ENCODE measurements at places on chromosomes 13 and 19.

- no peak for DNase-seq
Measured at GRCh38 chr19:50647879-50648615, 1.2 kb upstream of the C19orf81 start.

DNA sequence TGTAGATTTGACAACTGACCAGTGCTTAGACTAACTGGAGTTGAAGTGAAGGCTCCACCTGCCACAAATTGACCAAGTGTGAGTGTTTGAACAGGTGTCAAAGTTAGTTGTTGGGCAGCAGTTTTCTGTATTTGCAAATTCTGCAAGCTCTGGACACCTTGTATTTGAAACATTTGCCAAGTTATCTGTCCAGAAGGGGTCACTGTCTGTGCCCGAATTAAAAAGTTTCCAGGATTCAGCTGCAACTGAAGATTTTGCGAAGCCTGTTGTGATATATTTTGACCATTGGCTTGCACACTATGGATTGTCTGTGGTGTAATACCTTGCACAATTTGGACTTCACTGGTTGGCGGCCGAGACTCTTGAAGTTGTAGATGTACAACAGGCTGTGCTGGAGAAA is 1690.7 kb downstream of the SLITRK5 start:
- DNase-seq = no peak

GRCh38 chr13:91236182-91236581 is 111.3 kb upstream of the MIR17HG start:
- no peak for DNase-seq

DNA sequence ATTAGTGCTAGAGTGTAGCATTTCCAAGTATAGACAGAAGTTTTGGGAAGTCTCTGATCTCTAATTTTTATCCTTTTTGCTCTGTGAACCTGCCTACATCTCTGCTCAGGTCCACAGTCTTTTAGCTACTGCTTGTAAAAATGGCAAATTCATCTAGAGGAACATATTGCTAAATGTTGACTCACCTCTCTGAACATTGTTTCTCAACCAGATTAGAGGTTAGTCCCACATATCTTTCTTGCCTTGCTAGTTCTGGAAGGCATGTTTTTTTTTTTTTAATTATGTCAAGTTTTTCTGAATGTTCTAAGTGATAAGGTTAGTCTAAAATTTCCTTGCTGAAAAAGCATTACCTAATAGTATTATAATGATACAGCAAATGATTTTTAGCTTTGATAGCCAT is 2889.6 kb upstream of the PCDH20 start:
- DNase-seq = no peak

- no peak for DNase-seq
Measured at GRCh38 chr13:97121894-97122293, 100.2 kb upstream of the MBNL2 start.

- DNase-seq = no peak
Measured at GRCh38 chr13:23599083-23599925, 29.1 kb downstream of the TNFRSF19 start.

DNA sequence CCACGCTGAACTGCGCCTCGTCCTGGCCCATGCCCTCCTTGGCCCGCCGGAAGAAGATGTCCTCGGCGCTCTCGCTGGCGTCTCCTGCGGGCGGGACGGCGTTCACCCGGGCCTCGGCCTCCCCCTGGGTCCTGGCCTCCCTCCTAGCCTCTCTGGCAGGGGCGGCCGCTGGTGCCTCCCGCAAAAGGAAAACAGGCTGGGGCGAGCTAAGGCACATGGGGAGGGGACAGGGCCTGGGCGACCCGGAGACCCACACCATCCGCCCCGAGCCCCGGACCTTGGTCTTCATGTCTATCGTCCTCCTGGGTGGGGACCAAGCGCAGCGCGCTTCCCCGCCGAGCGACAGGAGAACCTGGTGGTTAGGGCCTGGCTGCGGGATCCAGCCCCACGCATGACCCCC is 5.7 kb upstream of the TBXA2R start:
- DNase-seq = no peak

DNA sequence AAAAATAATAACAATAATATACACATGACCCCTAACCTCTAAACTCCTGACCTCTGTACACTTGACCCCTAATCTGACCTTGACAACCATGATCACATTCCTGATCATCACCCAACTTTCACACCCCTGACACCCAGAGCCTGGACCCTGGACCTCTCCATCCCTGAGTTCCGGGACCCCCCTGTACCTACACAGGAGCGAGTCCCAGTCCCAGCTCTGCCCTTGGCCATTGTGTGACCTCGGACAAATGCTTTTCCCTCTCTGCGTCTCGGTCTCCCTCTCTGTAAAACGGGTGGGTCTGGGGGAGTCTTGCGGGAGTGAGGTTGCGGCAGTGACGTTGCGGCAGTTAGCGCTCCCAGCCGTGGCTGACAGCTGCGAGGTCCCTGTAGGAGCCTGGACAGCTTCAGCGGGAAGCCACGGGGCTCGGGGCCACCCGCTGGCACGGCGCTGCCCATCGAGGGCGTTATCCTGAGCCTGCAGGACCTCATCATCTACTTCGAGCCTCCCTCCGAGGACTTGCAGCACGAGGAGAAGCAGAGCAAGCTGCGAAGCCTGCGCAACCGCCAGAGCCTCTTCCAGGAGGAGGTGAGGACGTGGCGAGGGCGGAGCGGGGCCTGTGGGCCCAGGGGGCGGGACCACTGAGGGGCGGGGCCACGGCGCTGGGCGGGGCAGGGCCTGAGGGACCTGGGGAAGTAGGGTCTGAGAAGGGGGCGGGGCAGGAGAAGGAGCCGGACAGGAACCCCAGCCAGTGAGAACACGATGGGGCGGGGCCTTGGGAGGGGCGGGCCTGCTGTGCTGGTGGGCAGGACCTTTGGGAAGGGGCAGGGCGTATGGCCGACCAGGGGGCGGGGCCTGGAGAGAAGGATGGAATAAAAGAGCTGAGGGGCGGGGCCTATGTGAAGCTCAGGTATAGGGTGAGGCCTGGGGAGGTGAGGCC is 19.2 kb downstream of the RYR1 start:
- DNase-seq = no peak

- no peak for DNase-seq
Measured at GRCh38 chr13:32316028-32316339, 676 bp downstream of the BRCA2 start.

DNA sequence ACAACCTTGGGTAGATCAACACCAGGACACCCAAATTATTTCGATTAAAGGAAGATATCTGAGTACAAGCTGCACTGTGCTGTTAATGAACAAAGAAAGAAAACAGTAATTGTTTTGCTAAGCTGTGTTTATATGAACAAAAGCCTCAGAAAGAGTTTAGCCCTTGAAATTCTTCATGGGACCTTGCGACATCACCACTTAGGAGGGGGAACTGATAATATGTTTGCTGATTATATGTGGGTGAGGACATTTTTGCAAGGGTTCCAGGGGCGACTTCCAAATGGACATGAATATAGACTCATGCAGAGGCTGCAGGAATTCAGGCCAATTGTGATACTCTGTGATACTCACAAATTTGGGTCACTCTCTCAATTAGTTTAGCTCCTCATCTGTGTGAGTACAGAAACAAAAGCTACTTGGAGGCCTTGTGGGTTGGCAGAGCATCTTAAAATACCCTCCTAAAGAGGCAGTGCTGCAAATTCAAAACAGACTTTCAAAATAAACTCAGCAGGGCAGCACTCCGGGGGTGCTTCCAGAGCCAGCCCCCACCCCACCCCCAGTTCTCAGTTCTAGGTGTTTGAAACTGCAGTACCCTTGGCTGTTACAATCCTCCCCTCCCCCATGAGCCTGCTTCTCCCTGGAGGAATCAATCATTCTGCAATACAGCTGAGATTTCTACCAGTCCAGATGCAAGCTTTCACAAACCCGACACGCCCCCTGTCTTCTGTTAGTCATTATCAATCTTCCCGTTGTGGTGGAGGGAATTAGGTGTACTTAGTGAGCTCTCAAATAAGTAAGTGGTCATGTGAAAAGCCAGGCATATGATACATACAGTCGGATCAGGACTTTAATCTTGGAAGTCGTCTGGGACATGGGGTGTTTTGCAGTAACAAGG is 97.0 kb upstream of the MBNL2 start:
- DNase-seq = no peak

DNA sequence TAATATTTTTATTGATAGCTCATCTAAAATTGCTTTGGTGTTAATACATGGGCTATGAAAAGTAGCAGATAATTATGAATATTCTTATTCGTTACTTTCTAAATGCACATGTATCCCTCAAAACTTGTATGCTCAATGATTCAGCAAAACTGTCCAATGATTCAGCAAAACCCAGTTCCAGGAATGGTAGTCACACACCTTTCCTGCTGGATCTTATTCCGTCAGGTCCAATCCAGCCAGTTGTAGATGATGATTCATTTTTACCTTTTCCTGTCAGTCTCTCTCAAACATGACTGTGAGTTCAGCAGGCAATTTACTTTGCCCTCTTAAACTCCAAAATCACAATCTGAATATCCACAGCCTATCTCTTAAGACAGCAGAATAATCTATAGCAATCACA is 1082.6 kb downstream of the EFNB2 start:
- DNase-seq = no peak

DNA sequence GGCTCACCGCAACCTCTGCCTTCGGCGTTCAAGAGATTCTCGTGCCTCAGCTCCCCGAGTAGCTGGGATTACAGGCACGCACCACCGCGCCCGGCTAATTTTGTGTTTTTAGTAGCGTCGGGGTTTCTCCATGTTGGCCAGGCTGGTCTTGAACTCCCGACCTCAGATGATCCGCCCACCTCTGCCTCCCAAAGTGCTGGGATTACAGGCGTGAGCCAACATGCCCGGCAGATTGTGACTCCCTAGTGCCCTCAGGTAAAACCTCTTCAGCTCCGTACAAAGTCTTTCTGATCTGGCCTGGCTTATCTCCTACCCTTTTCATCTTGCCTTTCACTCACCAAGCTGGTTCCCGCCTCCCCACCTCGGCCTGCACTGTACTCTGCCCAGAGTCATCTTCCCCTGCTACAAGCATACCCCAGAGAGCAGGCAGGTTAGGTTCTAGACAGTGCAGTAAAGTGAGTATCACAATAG is 15.0 kb downstream of the BICRA start:
- DNase-seq = no peak

GRCh38 chr19:35069696-35070095 is 28.2 kb downstream of the HPN start:
- no peak for DNase-seq

GRCh38 chr13:111614009-111614408 is 293.6 kb downstream of the TEX29 start:
- no peak for DNase-seq

DNA sequence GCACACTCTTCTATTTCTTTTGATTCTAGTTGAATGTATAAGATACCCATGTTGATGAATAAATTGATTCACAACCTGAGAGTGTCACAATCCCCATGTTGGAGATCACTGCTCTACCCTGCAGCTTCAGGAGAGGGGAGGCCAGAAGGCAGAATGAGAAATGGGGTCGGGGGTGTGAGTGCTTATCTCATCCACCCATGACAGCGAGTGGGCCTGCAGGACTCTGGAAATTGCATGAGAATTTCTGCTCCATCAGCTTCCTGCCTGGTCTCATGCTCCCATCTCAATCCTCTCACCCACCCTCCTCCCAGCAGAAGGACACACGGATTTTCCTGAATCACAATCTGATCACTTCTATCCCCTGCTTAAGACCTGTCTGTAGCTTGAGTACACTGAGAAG is 22.9 kb upstream of the IGFL1 start:
- DNase-seq = no peak

- no peak for DNase-seq
Measured at GRCh38 chr13:21181671-21182070, 5.2 kb downstream of the MRPL57 start.

GRCh38 chr19:43651758-43652545 is 12.3 kb upstream of the CADM4 start:
- DNase-seq = peak; percentile 28

- DNase-seq = no peak
Measured at GRCh38 chr19:45468803-45469131, 971 bp downstream of the FOSB start.

DNA sequence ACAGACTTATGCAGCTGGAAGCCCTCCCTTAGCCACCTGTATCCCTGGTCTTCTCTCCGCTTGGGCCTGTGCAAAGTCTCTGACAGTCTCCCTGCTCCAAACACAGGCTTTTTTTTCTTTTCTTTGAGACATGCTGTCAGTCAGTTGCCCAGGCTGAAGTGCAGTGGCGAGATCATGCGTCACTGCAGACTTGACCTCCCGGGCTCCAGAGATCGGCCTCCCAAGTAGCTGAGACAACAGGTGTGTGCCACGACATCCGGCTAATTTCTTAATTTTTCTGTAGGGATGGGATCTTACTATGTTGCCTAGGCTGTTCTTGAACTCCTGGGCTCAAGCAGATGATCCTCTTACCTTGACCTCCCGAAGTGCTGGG is 1.6 kb downstream of the MZF1 start:
- no peak for DNase-seq

- DNase-seq = peak; percentile 30
Measured at GRCh38 chr19:54905803-54906511, at the start of gene NCR1. NCR1 (plus strand) TSS chr19:54906148; CDS start chr19:54906188, 40 bp downstream.

Data from CD4-positive, alpha-beta T cell treated with Interleukin-4 for 4 hours (primary cell).